ENCODE measurements at places on chromosomes 4 and X.

DNA sequence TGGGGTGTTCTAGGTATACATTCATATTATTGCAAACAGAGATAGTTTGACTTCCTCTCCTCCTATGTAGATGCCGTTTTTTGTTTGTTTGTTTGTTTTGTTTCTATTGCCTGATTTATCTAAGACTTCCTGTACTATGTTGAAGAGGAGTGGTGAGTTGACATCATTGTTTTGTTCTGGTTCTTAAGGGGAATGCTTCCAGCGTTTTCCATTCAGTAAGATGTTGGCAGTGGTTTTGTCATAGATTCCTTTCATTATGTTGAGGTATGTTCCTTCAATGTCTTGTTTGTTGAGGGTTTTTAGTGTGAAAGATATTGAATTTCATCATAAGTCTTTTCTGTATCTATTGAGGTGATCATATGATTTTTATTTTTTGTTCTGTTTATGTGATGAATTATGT is 401.6 kb upstream of the EPHA5 start:
- peak; percentile 61 for DNase-seq

DNA sequence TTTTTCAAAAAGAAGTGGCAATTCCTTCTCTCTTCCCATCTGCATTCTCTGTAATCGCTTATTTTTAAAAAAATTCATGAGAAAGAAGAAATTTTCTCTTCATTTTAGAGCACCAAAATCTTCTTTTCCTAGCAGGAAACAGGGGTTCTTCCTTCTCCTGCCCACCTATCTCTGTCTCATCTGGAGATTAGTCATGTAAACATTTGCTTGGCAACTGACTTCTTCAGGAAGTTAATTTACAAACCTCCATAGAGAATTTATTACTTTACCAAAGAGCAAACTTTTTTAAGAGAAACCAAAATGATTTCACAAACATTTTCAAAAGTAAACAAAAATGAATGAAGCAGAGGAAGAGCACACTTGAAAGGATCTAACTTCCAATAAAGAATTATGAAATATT is 13.5 kb downstream of the TTC29 start:
- DNase-seq, result peak; percentile 10

- DNase-seq, result peak; percentile 34
These were observed 15.2 kb downstream of the GAB1 start for GRCh38 chr4:143351774-143352451.

DNA sequence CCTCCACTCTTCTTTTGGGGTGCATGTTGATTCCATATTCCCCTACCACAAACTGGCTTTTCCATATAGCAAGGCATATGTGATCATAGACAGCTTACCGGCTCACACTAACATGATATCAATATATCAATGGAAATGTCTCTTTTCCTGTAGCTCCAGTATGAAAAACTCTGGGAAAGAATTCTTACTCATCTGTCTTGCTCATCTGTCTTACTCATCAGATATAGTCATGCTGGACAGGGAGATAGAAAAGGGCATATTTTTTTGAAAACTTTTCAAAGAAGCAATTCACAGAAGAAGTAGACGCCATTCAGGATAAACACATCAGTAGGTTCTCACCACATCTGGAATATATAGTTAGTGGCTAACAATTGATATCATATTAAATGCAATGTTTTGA is 794.7 kb downstream of the RAB28 start:
- DNase-seq, result peak; percentile 5

- no peak for DNase-seq
These were observed 107.7 kb upstream of the HUWE1 start for GRCh38 chrX:53794181-53794580.

- no peak for DNase-seq
These were observed 492.1 kb upstream of the SMIM31 start for GRCh38 chr4:164261831-164262230.

DNA sequence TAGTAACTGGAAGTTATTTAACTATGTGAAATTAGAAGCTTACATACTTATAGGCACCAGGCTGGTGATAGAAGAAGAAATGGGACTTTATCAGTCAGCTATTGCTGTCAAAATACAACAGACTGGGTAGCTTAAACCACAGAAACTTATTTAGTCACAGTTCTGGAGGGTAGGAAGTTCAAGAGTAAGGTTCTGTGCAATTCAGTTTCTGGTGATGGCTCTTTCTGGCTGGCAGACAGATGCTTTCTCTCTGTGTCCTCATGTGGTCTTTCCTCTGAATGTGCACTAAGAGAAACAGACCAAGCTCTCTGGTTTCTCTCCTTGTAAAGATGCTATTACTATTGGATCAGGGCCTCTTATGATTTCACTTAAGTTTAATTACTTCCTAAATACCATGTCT is 92.1 kb upstream of the ANKRD50 start:
- peak; percentile 3 for DNase-seq

DNA sequence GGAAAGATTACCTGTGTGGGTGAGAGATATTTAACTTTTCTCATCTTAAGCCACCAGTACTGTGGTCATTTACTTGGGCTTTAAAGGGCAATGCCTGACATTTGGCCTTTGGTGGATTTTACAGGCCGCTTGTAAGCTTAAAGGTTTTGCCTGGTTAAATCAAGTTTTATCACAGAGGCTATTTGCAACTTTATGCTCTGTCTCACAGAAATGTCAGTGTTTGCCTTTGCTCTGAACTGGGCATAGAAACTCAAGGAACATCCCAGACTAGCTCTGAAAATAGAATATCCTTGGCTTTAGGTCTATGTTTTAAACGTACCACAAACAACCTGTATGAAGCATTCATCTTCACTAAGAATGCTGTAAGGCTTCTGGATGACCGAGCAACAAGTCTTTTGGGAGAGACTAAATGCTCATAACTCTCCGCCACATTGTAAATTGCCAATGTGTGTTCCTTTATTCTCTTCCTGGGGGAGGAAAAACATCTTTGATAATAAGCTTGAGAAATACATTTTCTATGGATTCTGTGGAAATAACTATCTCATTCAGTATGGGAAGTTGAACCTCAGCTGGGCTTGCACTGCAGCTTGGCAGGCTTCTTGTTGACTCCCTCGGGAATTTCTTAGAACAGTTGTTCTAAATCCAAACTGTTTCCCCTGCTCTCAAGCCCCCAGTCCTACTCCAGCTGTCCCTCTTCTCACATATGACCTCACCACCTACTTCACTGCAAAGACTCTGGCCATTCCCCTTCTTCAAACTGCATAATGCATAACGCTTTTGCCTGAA is 105.8 kb upstream of the WDR44 start:
- DNase-seq, result peak; percentile 72

- DNase-seq, result no peak
These were observed 9.4 kb upstream of the CPLX1 start for GRCh38 chr4:835148-836002.

DNA sequence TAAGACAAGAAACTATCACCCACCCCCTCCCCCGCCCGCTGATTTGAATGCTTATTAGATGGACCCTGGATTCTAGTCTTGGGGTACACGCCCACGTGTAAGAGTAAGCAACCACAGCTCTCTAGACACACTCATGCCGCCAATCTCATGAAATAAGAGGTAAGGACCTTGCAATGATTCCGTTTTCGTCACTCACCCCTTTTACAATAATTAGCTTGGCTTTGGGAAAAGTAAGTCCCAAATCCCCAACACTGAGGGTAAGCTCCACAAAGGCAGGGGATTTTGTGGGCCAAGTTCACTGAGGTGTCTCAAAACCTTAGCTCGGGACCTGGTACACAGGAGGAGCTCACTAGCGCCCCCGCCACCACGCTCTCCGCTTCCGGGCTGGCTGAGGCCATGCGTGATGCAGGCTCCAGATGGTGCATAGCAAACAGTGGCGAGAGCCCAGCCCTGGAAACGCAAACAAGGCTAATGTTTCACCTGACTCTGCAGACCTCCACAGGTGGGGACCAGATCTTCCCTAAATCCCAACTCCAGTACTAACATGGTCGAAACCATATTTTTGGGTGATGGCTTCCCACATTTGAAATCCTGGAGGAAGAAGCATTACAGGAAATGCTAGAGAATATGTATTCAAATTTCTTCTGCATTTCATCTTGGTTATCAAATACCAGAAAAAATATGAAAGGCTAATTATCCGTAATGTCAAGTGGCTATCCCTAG is 4.1 kb downstream of the PLAC8 start:
- peak; percentile 79 for DNase-seq

GRCh38 chr4:139312552-139313332 is 10.5 kb upstream of the NDUFC1 start:
- no peak for DNase-seq

Measured in cardiac fibroblast (primary cell).